Glomerular endothelial cell (primary cell): ENCODE measurements at places on chromosomes 1 and 21.

- no peak for DNase-seq
These were observed 47.0 kb upstream of the BACE2 start for GRCh38 chr21:41120997-41121396.

GRCh38 chr1:62800281-62800680 is 16.3 kb downstream of the ATG4C start:
- no peak for DNase-seq

DNA sequence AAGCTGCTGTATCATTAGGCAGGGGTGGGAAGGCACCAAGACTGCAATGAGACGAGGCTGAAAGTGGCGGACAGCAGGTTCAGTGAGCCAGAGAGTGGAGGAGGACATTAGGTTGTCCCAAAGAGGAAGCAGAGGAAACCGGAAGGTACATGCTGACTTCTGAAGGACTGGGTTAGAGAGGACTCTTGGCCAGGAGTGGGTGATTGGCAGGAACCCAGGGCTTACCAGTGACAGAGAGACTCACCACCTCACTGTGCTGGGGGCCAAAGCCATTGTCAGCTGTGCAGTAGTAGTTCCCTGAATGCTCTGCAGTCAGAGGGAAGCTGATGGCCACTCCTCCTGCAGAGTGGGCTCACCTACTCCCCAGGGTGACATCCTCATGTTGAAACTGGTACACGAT is 41.9 kb upstream of the FCRL4 start:
- DNase-seq, result no peak

GRCh38 chr1:6638226-6638625 is 13.6 kb downstream of the THAP3 start:
- no peak for DNase-seq

DNA sequence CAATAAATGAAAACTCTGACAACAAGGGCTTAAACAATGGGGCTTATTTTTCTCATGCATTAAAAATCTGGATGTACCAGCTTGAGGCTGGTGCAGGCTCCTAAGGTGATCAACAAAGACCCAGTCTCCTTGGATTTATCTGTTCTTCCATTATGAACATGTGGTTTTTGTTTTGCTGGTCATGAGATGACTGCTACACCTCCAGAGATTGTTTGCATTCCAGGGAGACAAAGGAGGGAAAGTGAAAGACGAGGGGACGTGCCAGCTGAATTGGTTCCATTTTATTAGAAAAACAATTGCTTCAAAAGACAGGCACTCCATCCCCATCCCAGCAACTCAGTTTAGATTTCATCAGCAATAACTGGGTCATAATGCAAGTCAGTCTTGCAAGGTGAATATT is 90.9 kb upstream of the KCNK1 start:
- DNase-seq, result no peak

DNA sequence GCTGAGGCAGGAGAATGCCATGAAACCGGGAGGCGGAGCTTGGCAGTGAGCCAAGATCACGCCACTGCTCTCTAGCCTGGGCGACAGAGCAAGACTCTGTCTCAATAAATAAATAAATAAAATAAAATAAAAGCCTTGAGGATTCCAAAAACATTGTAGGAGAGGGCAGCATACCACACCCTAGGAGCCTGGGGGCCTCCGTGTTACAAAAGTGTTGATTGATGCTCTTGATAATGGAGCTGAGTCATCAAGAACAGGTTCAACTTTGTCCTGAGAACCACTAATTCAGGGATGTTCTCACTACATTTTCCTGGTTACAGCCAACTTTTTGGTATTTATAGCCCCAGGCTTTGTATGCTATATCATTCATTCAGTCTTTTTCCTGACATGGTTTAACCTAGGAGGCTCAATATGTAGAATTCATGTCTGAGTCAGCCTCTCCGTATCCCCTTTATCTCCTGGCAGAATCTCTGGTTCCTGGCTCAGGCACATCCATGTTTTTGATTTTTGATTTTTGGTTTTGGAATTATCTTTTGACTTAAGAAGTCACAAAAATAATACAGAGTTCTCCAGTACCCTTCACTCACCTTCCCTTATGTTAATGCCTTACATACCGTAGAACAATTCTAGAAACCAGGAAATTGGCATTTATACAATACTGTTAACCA is 69.4 kb downstream of the LRRC8D start:
- no peak for DNase-seq

DNA sequence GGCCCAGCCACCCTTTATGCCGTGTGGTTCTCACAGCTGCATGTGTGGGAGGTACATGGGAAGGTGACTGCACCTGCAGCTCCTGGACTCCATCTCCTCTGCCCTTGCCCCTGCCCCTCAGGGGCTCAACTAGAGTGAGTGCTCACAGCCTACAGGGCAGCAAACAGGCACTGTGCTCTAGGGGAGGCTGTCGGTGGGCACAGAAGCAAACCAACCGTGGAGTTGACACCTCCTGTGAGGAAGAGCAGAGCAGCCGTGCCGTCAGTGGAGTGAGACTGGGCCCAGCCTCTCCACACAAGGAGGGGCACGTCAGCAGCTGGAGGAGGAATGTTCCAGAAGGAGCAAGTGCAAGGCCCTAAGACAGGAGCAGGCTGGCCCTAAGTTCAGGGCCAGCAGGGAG is 32.7 kb downstream of the BMP8A start:
- no peak for DNase-seq

- DNase-seq, result no peak
These were observed 318.8 kb upstream of the ZRANB2 start for GRCh38 chr1:71399594-71399993.

DNA sequence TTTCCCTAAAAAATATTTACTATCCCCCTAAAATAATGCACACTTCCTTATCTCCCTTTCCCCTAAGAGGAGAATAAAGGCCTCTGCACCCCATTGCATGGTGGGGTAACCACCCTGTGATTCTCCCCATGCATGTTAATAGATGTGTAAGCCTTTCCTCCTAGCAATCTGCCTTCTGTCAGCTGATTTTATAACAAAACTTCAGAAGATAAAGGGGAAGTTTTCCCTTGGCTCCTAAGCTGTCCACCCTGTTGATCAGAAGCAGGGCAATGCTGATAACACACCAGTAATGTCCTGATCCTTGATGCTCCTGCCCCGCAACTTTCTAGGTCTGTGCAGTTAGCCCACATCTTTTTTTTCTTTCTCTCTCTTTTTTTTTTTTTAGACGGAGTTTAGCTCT is 11.4 kb upstream of the RNF187 start:
- no peak for DNase-seq

DNA sequence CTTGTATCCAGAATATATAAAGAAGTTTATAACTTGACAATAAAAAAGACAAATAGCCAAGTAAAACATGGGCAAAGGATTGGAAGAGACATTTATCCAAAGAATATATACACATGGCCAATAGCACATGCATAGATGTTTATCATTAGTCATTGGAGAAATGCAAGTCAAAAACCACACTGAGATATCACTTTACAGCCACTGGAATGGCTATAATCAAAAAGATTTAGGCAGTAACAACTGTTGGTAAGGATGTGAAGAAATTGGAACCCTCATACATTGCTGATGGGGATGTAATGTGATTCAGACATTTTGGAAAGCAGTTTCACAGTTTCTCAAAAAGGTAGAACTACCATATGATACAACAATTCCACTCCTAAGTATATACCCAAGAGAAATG is 51.1 kb downstream of the SLC44A5 start:
- no peak for DNase-seq

GRCh38 chr1:26364956-26365355 is 7.6 kb downstream of the ZNF683 start:
- DNase-seq, result no peak

- DNase-seq, result no peak
These were observed 565.4 kb upstream of the BRINP3 start for GRCh38 chr1:191043066-191043465.

GRCh38 chr1:153404086-153404635 is 12.2 kb upstream of the S100A7A start:
- DNase-seq, result no peak

DNA sequence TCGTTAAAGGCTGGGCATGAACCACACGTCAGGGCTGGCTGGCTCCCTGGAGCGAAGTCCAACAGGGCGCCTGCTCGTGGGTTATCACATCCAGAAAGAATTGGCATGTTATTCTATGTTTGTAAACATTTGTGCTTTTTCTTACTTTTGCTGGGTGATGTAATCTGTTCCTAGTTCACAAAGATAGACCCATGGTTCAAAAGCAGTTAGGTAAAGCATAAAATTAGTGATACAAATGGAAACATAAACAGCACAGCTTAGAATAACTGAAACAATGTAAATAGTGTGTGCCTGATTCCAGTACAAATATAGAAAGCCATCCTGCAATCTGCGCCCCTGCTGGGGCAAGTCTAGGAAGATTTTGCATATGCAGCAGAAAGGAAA is 184.0 kb upstream of the C1orf174 start:
- no peak for DNase-seq

DNA sequence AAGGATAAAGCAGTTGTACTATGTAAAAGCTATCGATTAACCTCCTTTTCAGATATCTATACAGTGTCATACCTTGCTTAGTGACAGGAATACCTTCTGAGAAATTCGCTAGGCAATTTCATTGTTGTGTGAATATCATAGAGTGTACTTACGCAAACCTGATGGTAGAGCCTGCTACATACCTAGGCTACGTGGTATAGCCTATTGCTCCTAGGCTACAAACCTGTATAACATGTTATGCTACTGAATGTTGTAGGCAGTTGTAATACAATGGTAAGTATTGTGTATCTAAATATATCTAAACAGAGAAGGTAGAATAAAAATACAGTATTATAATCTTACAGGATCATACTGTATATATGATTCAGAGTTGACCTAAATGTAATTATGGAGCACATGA is 26.5 kb downstream of the FLVCR1 start:
- no peak for DNase-seq

GRCh38 chr1:84988588-84988987 is 8.3 kb downstream of the MCOLN2 start:
- DNase-seq, result no peak

GRCh38 chr1:8016210-8016894 is 9.8 kb downstream of the ERRFI1 start:
- DNase-seq, result no peak

DNA sequence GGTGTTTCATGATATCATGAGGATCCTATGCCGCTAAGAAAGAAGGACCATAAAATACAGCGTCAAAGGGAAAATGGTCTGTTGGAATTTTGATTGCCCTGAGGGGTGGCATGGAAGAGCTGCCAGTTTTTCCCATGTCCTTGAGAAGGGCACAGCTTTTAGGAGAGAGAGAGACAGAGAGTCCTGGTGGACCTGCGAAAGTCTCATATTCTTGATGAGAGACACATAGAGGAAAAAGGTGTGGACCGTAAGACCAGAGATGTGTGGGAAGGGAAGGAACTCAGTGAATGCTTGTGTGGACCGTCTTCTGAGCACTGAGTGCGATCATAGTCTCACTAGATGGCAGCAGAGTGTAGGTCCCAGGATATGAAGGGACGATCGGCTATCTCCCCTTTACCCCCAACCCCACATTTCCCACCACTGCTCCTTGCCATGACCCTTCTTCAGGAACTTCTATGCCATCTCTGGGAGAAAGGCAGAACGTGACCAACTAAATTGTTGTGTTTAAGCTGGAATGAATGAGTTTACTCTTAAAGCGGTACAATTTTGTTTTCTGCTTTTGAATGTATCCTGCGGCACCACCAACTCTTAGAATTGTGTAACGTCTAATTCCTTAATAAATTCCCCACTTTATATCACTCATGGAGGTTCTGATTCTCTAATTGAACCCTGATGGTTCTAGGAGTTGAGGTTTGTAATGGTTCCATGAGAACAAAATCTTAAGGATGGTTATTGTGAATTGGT is 117.7 kb downstream of the CTH start:
- no peak for DNase-seq

DNA sequence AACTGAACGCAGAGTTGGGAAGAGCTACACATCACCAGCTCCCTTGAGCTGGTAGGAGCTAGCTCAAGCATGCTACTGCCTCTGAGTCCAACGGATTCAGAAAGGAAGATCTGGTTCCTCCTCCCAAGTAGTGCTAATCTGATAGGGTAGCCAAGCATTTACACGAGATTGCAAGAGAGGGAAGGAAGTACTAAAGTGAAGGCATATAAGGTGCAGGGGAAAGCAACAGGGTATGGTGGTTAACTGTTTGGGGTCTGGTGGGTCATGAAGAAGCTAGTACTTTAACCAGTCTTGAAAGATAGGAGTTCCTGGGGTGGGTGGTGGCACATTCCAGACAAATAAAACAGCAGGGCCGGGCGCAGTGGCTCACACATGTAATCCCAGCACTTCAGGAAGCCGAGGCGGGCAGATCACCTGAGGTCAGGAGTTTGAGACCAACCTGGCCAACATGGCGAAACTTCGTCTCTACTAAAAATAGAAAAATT is 20.2 kb upstream of the ZNF436 start:
- no peak for DNase-seq

DNA sequence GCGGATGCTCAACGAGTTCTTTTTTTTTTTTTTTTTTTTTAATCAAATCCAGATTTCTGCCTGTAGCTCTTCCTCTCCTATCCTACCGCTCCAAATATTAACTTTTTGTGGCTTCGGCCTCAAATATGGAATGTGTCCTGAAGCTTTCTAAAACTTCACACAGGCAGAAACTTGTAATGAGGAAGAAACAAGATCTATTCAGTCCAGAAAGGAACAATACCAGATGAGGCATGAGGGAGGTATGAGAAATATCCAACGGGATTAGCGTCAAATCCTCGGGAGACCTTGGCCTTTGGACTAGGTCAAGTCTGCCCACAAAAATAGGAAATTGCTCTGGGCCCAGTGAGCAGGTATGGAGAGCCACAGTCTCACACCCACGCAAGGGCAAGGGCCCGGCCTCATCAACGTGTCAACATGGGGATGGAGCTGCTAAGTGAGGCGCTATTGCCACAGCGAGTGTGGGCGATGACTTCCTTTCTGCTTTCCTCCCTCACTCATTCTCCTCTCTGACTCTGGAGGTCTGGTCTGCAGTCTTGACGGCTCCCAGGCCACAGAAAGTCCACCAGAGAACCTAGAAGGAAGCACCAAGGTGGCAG is 66.6 kb downstream of the BCAR3 start:
- no peak for DNase-seq

DNA sequence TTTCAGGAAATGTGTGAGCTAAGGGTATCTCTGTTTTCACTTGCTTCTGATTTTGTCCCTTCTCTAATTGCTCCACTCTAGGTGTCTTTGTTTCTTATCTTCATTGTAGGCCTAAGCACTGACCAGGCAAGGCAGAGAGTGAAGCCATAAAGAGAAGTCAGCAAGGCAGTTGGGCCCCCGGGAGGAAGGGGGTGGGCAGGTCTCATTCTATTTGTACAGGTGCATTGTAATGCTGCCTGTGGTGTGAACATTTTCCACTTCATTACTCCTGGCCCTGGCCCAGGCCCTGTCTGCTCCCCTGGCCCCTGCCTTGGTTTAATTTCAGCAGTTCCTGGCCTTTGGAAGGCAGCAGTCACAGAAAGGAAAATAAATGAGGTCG is 86.4 kb upstream of the JUN start:
- no peak for DNase-seq
